ENCODE measurements at places on chromosomes 4 and X. TPM values are rescaled to one million over a fixed set of nuclear protein-coding genes. Genes with fewer than 3 reads are reported as not detected.

DNA sequence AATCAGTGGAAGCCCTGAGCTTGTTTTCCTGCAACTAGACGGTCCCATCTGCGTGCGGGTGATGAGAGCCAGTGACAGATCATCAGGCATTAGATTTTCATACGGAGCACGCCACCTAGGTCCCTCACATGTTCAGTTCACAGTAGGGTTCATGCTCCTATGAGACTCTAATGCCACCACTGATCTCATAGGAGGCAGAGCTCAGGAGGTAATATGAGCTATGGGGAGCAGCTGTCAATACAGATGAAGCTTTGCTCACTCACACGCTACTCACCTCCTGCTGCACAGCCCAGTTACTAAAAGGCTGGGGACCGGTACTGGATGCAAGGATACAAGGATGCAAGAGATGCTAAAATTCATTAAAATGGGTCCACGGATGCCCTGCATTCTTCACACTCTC is 61.2 kb downstream of the DHRSX start:
- no peak for DNase-seq

GRCh38 chr4:26496207-26496783 is 6.0 kb upstream of the CCKAR start:
- no peak for DNase-seq

GRCh38 chr4:149211876-149212275 is 603.8 kb downstream of the IQCM start:
- no peak for DNase-seq

DNA sequence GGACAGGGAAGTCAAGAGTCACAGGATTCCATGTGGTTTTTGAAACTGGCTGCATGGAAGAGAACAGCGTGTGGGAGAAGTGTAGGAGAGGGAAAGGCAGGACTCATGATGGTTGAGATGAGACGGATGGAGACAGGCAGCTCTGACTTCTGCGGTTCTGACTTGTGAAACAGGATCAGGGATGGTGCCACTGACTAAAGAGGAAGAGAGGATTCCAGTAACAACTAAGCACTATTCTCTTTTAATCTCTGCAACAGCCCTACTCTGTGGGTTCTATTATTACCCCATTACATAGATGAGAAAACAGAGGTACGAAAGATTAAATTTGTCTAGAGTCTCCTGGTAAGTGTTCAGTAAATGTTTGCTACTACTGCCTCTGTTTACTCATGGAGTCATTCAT is 156.3 kb downstream of the CBR4 start:
- no peak for DNase-seq

- DNase-seq, result no peak
These were observed 3.5 kb downstream of the RAB9B start for GRCh38 chrX:103828529-103828928.

DNA sequence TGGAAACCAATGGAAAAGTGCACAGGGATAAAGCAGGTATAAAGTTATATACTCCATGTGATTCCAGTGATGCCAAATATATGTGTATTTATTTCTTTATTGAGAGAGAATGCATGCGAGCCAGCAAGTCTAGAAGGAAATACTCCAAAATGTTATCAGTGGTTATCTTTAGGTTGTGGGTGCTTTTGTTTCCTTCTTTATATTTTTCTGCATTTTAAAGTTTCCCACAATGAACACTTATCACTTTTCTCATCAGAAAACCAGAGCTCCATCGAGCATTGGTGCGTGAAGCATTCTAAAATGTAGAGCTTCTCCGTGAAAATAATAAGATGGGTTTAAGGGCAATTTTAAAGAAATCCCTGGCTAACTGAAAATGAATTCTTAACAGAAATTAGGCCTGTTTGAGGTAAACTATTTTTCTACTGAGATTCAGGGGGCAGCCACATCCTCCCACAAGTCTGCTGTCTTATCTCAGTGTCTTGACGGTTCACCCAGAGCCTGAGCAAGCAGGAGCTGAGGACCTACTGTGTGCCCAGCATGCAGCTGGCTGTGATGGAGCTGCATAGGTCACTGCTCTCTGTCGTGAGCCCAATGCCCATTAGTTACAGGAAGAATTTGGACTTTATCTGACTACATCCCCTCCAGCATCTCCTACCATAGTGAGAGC is 18.7 kb upstream of the CD40LG start:
- no peak for DNase-seq

GRCh38 chrX:148271263-148271662 is 229.2 kb upstream of the AFF2 start:
- DNase-seq, result no peak

DNA sequence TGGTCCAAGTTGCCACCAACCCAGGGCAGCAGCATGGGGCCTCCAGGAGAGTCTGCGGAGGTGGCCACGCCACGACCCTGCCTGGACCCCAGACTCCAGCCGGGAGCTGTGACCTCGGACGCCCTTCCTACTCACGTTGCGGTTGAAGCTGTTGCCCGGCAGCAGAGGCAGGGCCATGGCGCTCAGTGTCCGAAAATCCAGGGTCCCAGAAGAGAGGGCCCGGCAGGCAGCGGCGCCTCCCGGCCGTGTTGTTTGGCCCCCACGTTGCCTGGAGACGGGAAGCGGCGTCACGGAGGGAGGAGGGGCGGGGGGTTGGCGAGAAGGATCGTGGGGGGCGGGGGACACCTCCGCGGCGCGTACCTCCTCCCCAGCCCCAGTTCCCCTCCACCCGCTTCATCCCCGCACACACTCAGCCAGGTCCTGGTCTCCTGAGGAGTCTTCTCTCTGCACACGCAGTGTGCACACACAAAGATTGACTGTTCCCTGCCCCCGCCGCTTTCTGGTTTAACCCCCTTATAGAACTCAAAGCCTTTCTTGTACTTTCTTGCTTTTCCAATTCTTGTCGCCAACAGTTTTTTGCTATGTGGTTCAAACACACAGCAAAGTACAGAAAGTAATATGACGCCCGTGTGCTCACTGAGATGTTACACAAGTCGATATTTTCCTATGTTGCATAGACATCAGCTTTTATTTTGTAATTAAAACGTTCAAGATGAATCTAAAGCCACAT is at the start of gene EFHC2:
Gene EFHC2, minus strand, starts transcription at position 261 of the 730 bp plus-strand sequence. Its CDS starts 84 bp downstream, at position 177.
- no peak for DNase-seq

DNA sequence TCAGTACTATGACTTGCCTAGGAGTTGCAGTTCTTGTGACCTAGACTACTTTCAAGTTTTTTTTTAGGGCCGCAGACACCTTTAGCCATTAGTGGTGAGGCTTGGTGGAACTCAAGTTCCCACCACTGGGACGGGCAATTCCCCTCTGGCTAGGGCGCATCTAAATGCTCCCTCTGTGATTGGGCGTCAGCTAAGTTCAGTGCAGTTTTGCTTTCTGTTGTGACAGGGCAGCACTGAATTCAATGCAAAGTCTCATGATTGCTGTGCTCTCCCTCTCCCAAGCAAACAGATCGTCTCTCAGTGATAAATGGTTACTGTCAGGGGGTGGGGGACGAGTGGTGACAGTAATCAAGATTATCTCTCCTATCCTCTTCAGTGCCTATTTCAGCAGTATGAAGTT is 52.7 kb upstream of the FRMPD3 start:
- DNase-seq, result no peak

- no peak for DNase-seq
These were observed 68.0 kb upstream of the MSX1 start for GRCh38 chr4:4791299-4792111.

DNA sequence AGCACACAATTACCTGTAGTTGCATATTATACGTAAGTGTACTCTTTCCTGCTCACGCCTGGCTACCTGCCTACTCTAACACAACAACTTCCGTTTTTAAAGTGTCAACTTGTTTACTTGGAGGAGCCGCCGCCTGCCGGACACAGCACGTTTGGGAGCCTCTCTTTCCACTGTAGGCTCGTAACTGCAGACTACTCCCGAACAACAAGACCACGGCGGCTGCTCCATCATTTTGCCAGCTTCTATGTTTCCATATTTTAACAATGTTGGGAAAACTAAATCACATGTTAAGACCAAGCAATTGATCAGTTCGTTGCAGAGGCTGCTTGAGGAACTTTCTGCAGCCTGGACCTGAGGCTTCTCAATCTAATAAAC is 841 bp downstream of the MTNR1A start:
- no peak for DNase-seq

GRCh38 chrX:105241056-105241455 is 20.6 kb upstream of the TEX13A start:
- DNase-seq, result no peak

DNA sequence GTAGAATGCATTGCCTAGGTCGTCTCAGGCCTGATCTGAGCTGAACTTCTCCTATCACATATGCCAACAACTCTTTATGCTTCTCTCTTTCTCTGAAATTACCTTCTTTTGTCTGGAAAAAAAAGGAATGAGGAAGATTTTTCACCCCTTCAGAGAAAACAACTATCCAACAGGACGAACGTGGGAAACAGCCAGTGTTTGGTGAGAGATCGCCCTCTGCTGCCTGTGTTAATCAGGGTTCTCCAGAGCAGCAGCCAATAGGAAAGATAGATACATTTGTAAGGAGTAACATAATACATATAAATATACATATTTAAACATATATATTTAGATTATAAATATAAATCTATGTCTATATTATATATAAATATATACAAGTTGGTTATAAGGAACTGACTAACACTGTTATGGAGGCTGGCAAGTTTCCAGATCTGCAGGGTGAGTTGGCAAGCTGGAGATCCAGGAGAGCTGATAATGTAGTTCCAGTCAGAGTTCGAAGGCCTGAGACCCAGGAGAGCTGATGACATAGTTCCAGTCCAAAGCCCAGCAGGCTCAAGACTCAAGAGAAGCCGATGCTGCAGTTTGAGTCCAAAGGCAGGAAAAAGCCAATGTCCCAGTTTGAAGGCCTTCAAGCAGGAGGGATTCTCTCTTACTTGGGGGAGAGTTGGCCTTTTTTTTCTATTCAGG is 13.3 kb downstream of the CETN2 start:
- no peak for DNase-seq

GRCh38 chr4:183728223-183729068 is 69.4 kb downstream of the TRAPPC11 start:
- DNase-seq, result no peak

DNA sequence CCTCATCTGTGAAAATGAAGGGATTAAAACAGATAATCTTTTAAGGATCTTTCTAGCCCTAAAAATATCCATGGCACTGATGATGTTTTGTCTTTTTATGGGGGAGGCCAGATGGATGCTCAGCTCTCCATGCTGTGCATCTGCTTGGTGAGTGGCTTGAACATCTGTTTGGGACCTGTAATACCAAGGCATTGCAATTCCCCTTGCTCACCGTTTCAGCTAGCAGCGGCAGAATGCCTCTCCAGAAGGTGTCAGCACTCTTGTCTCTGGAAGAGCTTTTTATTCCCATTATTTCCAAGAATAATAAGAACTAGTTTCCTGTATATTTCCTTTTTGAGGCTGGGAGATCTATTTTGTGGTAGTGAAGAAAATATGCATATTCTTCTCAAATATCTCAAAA is 151.9 kb upstream of the ANK2 start:
- no peak for DNase-seq

DNA sequence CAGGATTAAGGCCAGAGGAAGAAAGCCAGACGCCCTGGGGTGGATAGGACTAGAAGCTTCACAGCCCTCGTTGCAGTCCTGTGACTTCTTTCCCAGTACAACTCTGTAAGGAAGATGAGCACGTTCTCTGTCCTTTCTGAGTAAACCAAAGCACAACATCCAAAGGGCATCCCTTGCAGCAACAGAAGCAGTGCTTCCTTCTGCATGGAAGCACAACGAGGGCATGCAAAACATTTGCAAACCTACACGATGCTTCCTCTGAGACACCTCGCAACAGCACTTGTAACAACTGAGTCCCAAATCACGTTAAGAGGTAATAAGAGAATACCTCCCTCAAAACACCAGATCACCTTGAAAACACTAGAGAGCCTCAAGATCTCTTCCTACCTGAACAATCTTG is 335.7 kb upstream of the RASGEF1B start:
- DNase-seq, result no peak

DNA sequence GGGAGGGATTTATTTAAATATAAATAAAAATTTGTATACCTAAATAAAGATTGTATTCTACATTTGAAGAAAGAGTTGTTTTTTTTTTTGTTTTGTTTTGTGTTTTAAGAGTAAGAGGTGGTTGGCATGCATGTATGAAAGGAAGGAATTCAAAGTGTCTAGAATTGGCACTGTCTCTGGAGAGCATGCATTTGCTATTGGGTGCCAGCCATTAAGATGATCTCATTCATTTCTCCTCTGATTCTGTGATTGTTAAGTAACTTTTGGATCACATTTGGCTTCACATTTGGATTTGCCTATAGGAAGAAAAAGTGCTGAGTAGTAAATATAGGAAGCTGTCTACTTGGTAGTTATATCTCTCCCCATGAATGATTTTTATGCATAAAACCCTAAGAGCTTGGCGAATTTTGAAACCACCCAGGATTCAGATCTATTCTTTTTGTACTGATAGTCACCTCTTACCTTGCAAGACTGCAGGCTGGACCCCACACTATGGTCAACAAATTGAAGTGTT is 7.8 kb upstream of the BOD1L1 start:
- DNase-seq, result no peak

DNA sequence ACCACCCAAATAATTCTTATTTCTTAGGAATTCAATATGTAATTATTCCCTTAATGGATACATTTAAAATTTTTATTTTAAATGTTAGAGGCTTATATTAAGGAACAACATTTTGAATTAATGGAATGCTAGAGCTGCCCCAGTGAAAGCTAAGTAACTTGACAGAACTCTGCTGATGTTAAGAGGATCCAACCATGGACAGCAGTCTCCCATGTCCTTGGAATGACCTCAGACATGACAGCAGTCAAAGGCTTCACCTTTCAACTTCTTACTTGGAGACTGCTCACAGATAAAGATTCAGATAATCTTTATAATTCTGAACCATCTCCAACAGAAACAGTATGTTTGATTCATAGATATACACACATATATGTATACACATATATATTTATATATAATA is 17.2 kb downstream of the PDLIM3 start:
- no peak for DNase-seq

Gene EVC2
- total RNA-seq, result 4.8 TPM

Gene IRS4
- total RNA-seq, result not detected

Gene FAM236D
- total RNA-seq, result not detected

Gene PDCL2
- total RNA-seq, result not detected

Gene MAGEA6
- total RNA-seq, result not detected

Gene RIPPLY1
- not detected for total RNA-seq

Measured in omental fat pad (tissue), 4 donors.